ENCODE measurements at places on chromosomes 13 and 19.

GRCh38 chr19:3673506-3674439 lies 26.5 kb downstream of the PIP5K1C start:
- DNase-seq: no peak

GRCh38 chr19:7288977-7289376 lies 5.2 kb downstream of the INSR start:
- no peak for DNase-seq

DNA sequence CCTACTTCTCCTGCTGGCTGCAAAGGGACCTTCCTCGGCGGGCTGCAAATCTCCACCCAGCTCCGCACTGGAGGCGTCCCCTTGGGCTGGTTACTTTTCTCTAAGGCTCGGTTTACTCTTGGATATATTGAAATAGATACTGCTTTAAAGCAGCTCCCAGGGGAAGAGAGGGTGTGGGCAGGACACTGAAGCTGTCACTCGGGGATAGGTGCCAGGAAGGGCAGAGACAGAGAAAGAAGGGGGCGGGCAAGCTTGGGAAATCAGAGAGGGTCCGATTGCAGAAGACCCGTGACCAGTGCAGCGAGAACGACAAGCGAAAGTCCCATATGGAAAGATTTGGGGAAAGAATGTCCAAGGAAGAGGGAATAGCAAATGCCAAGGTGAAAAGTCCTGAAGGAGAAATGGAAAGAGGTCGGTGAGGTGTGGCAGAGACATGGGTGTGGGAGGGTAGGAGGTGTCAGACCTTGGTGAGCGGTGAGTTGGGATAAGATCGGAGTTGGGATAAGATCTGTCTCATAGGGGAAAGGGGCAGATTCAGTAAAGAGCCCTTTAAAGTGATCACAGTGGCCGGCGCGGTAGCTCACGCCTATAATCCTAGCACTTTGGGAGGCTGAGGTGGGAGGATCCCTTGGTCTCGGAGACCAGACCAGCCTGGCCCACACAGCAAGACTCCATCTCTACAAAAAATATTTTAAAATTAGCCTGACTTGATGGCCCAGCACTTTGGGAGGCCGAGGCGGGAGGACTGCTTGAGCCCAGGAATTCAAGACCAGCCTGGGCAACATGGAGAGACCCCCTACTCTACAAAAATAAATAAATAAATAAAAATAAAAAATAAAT lies 618 bp downstream of the THSD8 start:
- DNase-seq: peak; percentile 41

DNA sequence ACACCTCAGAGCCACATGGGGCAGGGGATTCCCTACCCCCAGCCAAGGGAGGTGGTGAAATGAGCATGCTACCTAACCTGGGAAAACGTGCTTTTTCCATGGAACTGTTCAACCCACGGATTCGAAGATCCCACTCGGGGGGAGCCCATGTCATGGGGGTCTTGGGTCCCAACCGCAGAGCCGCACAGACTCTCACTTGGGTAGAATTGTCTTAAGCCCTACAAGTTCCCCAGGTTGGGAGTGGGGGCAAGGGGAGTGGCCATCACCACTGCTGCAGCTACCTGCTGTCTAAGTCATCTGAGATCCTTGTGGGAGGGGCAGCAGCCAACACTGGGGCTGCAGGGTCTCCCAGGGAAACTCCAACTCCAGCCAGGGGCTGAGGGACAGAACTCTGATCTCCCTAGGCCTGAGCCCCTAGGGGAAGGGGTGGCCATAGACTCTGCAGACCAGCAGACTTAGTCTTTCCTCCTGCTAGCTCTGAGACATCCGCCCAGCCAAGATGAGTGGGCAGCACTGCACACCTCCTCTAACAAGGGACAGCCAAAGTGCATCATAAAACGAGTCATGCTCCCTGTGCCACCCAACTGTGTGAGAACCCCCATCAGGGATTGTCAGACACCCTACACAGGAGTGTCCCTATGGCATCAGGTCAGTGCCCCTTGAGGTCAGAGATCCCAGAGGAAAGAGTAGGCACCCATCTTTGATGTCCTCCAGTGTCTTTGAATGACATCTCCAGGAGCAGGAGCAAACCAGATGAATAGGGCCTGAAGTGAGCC lies 610.4 kb upstream of the SLITRK6 start:
- DNase-seq: no peak

- no peak for DNase-seq
Measured at GRCh38 chr13:100674572-100674871, at the start of gene TMTC4. TMTC4 (minus strand) TSS chr13:100674795; CDS start chr13:100670362, 4,433 bp downstream.

- DNase-seq: no peak
Measured at GRCh38 chr19:33473653-33474305, 47.8 kb downstream of the PEPD start.

Measured in cerebellar nuclear complex (tissue), 1 donor.